ENCODE measurements at places on chromosomes 3 and 15.

DNA sequence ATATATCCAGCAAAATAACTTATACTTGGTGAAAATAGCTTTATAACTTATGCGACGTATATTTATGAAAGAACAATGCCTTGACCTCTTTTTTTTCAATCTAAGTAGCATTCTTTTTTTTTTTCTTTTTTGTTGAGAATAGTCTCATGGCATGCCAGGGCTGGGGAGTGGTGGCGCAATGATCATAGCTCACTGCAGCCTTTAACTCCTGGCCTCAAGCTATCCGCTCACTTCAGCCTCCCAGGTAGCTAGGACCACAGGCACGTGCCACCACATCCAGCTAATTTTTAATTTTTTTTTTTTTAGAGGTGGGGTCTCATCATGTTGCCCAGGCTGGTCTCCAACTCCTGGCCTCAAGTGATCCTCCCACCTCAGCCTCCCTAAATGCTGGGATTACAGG, 43.5 kb downstream of the RAB8B start:
- H3K36me3 ChIP-seq: no peaks in the 10 kb centered on the region
- H3K27me3 ChIP-seq: no peaks in the 10 kb centered on the region
- peaks cover 21% of the 10 kb centered on the region for H3K4me1 ChIP-seq
- no peak for DNase-seq
- no peak overlapping the region for H3K4me3 ChIP-seq

DNA sequence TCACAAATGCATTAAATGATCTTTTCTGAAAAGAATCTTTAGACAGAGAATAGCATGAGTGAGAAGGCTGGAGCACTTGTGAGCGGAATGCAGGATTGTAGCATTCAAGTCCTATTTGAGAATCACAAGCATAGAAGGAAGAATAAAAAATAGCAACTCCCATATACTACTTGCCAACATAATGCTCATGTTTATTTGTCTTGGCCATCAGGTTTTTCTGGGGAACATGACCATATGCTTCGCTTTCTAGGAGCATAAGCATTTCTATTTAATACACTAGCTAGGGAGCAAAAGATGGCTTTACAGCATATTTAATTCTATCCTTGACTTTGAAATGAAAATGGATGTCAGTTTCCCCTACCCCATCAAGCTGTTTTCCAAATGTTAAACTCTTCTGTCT, 170.3 kb upstream of the MITF start:
- H3K36me3 ChIP-seq: no peaks in the 10 kb centered on the region
- DNase-seq: no peak
- no peaks in the 10 kb centered on the region for H3K4me1 ChIP-seq
- H3K27ac ChIP-seq: no peak overlapping the region
- no peaks in the 10 kb centered on the region for H3K27me3 ChIP-seq
- H3K4me3 ChIP-seq: no peak overlapping the region

GRCh38 chr3:140585828-140586227, 92.0 kb upstream of the TRIM42 start:
- no peak overlapping the region for H3K27ac ChIP-seq
- DNase-seq: no peak
- no peaks in the 10 kb centered on the region for H3K4me1 ChIP-seq
- H3K27me3 ChIP-seq: no peaks in the 10 kb centered on the region

GRCh38 chr15:89799011-89799911, 15.4 kb downstream of the ANPEP start:
- no peak for DNase-seq
- peaks cover 15% of the 10 kb centered on the region for H3K36me3 ChIP-seq
- no peaks in the 10 kb centered on the region for H3K27me3 ChIP-seq
- H3K27ac ChIP-seq: peak overlapping the region; percentile 6

DNA sequence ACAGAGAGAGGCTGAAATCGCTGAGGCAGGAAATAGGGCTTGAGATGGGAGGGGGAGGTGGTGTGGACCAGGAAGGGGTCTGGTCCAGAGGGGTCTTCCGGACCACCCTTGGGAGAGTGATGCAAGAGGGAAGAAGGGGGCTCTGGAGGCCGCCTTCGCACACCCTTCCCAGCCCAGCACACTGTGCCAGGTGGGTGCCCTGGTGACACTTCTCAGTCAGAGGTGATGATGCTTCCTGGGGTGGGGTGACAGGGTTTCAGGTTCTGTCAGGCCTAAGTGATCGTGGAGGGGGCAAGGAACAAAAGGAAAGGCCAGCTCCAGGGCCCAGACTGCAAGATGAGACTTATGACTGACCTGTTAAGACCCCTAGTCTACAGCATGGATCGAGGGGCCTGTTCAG, 12.7 kb downstream of the SEMA3G start:
- no peaks in the 10 kb centered on the region for H3K36me3 ChIP-seq
- DNase-seq: no peak
- H3K4me3 ChIP-seq: no peak overlapping the region
- peaks cover 4% of the 10 kb centered on the region for H3K4me1 ChIP-seq
- no peak overlapping the region for H3K27ac ChIP-seq

- no peak overlapping the region for H3K27ac ChIP-seq
- no peaks in the 10 kb centered on the region for H3K27me3 ChIP-seq
- DNase-seq: no peak
- no peak overlapping the region for H3K4me3 ChIP-seq
These were observed 112.7 kb downstream of the KLF13 start for GRCh38 chr15:31439328-31439727.

DNA sequence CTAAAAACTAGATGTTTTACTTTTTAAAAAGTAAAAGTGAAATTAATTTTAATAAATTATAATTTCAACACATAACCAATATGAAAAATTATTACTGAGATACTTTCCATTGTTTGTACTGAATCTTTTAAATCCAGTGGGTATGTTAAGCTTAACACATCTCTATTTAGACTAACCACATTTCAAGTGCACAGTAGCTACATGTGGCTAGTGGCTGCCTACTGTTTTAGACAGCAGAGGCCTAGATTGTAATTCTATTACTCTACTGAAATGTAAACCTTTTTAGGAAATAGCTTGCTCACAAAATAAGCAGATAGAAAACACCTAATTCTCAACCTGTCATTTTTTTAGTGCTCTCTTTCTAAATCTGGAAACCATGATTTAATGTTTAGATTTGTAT, 4.9 kb downstream of the TCAIM start:
- no peak for DNase-seq
- H3K27ac ChIP-seq: no peak overlapping the region
- H3K27me3 ChIP-seq: no peaks in the 10 kb centered on the region
- H3K4me1 ChIP-seq: peaks cover 17% of the 10 kb centered on the region
- no peak overlapping the region for H3K4me3 ChIP-seq
